Right lung (tissue), 10 donors: ENCODE measurements at places on chromosomes 3 and 15. TPM values are rescaled to one million over a fixed set of nuclear protein-coding genes. Genes with fewer than 3 reads are reported as not detected.

TNNC1 gene
- 78.6 TPM for polyA plus RNA-seq

VPS8 gene
- 55.4 TPM for polyA plus RNA-seq

ADAMTS9 gene
- polyA plus RNA-seq: 58.9 TPM

SLC28A1 gene
- polyA plus RNA-seq: 0.13 TPM

ITGA11 gene
- polyA plus RNA-seq: 1.0 TPM

SSUH2 gene
- 2.7 TPM for polyA plus RNA-seq

GREM1 gene
- 0.09 TPM for polyA plus RNA-seq

RTP3 gene
- polyA plus RNA-seq: not detected

ACAD11 gene
- 35.6 TPM for polyA plus RNA-seq

ITIH4 gene
- polyA plus RNA-seq: 8.6 TPM
